HFFc6 (cell line): ENCODE measurements at places on chromosomes 12 and 14. TPM values are rescaled to one million over a fixed set of nuclear protein-coding genes. Genes with fewer than 3 reads are reported as not detected.
A peak's percentile ranks its signal among the peaks of the same experiment; 100 is the strongest.

GRCh38 chr12:31228811-31229792, 96.8 kb downstream of the SINHCAF start:
- H3K27ac ChIP-seq = no peak overlapping the region
- no peak overlapping the region for H3K4me3 ChIP-seq
- peaks cover 38% of the 10 kb centered on the region for H3K27me3 ChIP-seq

TIGAR gene
- total RNA-seq = 29.9 to 47.5 TPM (median 45.4 TPM) in 3 replicates

GRCh38 chr14:104664588-104664987, 24.8 kb upstream of the INF2 start:
- H3K4me3 ChIP-seq = no peak overlapping the region
- H3K36me3 ChIP-seq = peaks cover 7% of the 10 kb centered on the region
- peaks cover 5% of the 10 kb centered on the region; the same call in 1 of the 2 replicates for H3K4me1 ChIP-seq
- peaks cover 19% of the 10 kb centered on the region for H3K27me3 ChIP-seq

GRCh38 chr14:39472078-39472477, 39.8 kb upstream of the FBXO33 start:
- H3K27ac ChIP-seq = no peak overlapping the region
- DNase-seq = no peak
- no peak overlapping the region for H3K4me3 ChIP-seq

- no peaks in the 10 kb centered on the region for H3K36me3 ChIP-seq
- H3K4me3 ChIP-seq = no peak overlapping the region
- no peak for DNase-seq
- H3K4me1 ChIP-seq = no peaks in the 10 kb centered on the region
- H3K27ac ChIP-seq = no peak overlapping the region
Observed at GRCh38 chr12:72178871-72179270, 93.3 kb upstream of the TRHDE start.

DNA sequence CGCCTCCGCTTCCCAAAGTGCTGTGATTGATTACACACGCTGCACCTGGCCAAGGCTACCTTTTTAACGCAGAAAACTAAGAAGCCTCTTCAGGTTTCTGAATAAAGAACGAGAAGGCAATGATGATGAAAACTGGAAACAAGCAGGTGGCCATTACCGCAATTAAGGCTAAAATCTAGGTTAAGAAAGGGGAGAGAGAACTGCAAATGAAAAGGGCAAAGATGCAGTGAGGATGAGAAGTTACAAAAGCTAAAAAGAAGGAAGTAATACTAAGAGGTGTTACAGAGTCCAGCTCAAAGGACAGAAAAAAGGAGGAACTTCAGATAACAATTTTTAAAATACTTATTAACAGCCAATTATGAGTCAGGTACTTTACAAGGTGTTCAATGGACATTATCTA, 79.7 kb downstream of the DUSP16 start:
- H3K4me1 ChIP-seq = peaks cover 5% of the 10 kb centered on the region
- peaks cover 12% of the 10 kb centered on the region for H3K36me3 ChIP-seq
- no peak for DNase-seq
- no peak overlapping the region for H3K4me3 ChIP-seq
- H3K27me3 ChIP-seq = no peaks in the 10 kb centered on the region; the same call in 1 of the 2 replicates
- no peak overlapping the region for H3K27ac ChIP-seq

CCDC196 gene
- total RNA-seq = not detected in 3 replicates

SRSF9 gene
- total RNA-seq = 229 to 253 TPM (median 234 TPM) in 3 replicates

DNA sequence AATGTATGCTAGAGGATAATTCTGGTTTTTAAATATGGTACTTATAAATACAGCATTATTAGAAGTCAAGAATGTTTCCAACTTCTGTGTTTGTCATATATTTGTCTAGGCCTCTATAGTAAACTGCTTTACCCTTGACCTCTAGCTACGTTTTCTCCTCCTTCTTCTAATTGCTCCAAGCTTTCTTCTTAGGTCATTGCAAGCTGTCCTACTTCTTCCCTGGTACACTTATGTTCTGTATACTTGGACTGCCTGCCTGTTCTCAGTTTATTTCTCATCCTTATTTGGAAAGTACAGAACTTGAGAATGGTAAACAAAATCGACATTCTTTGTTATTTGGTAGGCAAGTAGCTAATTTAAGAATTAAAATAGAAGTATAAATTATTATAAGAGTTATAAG, 23.9 kb upstream of the ATP2B1 start:
- H3K27me3 ChIP-seq = no peaks in the 10 kb centered on the region
- peak overlapping the region; percentile 95 for H3K27ac ChIP-seq
- H3K4me1 ChIP-seq = peaks cover 64% of the 10 kb centered on the region
- DNase-seq = no peak
- H3K4me3 ChIP-seq = peak overlapping the region; percentile 25

DNA sequence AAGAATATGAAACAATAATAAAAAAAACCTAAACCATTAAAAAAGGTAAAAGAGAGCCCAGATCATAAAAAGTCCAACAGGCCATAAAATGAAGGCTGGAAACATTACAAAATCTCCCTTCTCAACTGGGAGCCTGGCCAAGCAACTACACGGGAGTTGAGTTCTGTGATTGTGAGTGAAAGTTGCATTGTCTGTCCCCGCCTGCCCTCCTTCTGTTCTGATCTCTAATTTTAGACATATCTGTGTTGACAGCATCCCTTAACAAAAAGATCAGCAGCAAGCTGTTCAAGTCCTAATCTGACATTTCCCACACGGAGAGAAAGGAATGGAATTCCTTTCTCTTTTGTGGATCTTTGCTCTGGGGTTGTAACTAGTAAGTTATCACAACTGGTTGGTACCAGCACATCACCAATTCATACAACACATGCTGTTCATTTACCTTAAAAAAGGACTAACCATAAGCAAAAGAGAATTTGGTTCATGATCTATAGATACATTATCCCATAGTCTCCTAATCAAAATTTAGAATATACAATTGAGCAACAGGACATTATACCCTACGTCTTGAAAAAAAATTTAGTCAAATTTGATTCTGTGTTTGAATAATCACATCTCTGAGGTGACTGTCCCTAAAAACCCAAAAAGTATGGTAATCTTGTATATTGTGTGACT, 205.1 kb upstream of the GZMB start:
- no peaks in the 10 kb centered on the region for H3K36me3 ChIP-seq
- H3K27ac ChIP-seq = no peak overlapping the region
- H3K4me1 ChIP-seq = peaks cover 34% of the 10 kb centered on the region
- no peak for DNase-seq
- H3K27me3 ChIP-seq = no peaks in the 10 kb centered on the region
- H3K4me3 ChIP-seq = no peak overlapping the region

- H3K27ac ChIP-seq = peak overlapping the region; percentile 87
- no peak for DNase-seq
- H3K4me3 ChIP-seq = 0 out of 2 replicates have a peak overlapping the region, but pooled peaks have one; percentile 55
- peaks cover 98% of the 10 kb centered on the region for H3K4me1 ChIP-seq
Observed at GRCh38 chr12:46558677-46559076, 186.1 kb upstream of the SLC38A2 start.

EPS8 gene
- total RNA-seq = 38.9 to 50.7 TPM (median 41.0 TPM) in 3 replicates
